Mucosa of descending colon (tissue), 3 donors: ENCODE measurements at places on chromosomes 5 and 9.

DNA sequence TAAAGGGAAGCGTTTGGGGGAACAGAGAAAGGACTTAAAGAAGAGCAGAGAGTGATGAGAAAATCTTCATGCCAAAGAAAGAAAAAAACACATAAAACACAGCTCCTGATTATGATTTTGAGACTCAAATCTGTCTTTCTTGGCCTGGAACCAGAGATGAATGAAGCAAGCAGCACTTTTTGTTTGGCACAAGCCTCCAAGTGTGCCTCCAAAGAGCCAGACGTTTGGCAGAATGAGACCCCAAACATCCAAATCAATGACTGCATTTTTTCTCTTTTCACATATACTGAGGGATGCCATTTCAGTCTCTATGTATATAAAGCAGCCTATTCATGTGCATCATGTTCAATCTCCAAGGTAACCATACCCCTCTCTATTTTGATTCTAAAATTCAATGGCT lies 424.2 kb downstream of the TUSC1 start:
- DNase-seq: no peak

DNA sequence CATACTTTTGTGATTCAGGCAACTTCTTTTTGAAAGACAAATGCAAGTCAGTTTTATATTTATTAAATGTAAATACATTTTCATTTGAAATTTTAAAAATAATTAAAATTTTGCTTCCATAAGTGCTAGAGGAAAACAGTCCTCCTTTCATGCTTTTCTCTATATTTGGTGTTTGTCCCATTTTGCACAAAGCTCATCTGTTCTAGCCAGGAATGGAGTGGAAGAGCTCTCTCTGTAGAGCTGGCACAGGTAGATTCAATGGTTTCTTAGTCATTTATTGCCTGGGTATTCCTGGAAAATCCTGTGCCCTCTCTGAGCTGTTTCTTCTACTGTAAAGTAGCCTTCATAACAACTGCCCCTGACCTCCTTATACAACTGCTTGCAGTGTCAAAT lies 267.6 kb upstream of the HAPLN1 start:
- DNase-seq: no peak

GRCh38 chr5:121572061-121572460 lies 279.6 kb upstream of the FTMT start:
- no peak for DNase-seq

DNA sequence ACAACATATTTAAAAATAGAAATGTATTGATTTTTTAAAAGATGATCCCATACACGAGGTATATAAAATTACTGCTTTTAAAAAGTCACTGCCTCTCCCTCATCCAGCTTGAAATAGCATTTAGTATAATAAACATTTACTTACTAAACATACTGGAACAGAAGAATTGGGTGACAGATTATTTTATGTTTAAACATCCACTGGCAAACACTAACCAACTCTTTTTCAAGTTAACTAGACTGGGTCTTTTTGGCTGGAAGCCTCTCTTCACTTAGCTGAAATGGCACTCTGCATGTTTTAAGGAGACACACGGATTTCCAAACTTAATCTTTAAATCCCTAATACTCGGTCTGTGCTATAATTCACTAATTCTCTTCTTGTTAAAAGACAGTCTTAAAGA lies 19.0 kb downstream of the CTXN3 start:
- DNase-seq: no peak

- DNase-seq: no peak
Observed at GRCh38 chr9:19429595-19429994, 20.8 kb downstream of the ACER2 start.

GRCh38 chr5:6861036-6861435 lies 147.8 kb downstream of the TENT4A start:
- DNase-seq: no peak
